ENCODE measurements at places on chromosomes 6 and 20. TPM values are rescaled to one million over a fixed set of nuclear protein-coding genes. Genes with fewer than 3 reads are reported as not detected.

DNA sequence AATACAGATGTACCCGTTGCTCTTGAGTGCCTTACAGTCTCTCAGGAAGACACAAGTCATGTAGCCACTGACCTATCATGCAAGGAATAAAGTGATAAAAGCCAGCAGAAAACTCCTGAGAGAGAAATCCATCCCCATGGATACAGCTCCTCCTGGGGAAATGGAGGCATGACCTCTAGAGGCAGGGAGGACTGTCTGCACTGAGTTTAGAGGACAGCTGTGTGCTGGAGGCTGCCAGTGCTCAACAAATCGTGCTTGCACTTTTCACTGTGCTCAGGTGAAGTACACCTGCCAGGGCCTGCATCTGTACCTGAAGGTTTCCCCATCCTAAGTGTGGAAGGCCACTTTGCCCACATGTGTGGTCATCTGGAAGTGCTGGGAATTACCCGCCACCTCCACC lies 12.1 kb downstream of the CD93 start:
- H3K36me3 ChIP-seq, result no peaks in the 10 kb centered on the region
- H3K27me3 ChIP-seq, result no peaks in the 10 kb centered on the region
- H3K4me3 ChIP-seq, result no peak overlapping the region
- no peak overlapping the region for H3K27ac ChIP-seq
- H3K4me1 ChIP-seq, result peaks cover 4% of the 10 kb centered on the region

The IRF4 gene
- 1.3 TPM for total RNA-seq

The POLR3F gene
- total RNA-seq, result 15.7 TPM

- no peaks in the 10 kb centered on the region for H3K36me3 ChIP-seq
- no peak overlapping the region for H3K4me3 ChIP-seq
- no peaks in the 10 kb centered on the region for H3K27me3 ChIP-seq
- H3K27ac ChIP-seq, result no peak overlapping the region
These were observed 42.9 kb downstream of the ZFAND3 start for GRCh38 chr6:37862430-37862829.
